ENCODE measurements at places on chromosomes 6 and 20.
A peak's percentile ranks its signal among the peaks of the same experiment; 100 is the strongest.

DNA sequence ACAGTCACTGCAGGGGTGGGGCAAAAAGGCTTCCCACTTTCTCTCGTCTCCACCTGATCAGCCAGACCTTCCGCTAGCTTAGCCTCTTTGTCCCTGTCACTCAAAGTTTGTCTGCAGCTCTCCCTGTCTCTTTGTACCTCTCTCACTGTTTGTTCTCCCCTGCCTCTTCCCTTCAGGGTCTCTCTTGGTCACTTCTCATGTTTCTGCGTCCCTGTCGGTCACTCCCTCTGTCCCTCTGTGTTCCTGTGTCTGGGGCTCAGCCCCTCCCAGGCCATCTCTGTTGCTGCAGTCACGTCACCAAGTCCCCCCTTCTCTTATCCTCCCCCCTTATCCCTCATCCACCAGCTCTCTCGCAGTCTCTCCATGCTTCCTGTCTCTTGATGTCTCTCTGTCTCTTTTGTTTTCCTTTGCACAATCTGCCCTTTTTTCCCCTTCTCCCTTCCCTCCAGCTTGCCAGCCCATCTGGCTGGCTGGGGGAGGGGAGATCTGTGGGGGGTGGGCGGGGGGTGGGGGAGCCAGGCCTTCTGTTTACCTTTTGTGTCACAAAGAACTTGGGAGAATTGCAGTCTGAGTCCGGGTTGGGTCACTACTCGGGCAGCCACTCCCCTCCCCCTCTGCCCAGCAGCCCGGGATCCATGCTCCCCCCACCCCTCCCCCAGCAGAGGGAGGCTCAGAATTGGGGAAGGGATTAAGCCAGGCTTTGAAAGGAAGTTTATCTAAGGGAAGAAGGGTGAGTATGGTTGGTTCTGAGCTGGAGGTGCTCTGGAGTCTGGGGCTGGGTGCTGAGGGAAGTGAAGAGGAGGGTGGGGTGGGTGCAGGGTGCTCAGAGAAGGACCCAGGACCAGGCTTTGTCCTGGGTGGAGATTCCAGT is 32.3 kb downstream of the FOXP4 start:
- DNase-seq, result no peak

- DNase-seq, result peak; percentile 97
Observed at GRCh38 chr6:113595911-113596376, 261.2 kb upstream of the MARCKS start.

DNA sequence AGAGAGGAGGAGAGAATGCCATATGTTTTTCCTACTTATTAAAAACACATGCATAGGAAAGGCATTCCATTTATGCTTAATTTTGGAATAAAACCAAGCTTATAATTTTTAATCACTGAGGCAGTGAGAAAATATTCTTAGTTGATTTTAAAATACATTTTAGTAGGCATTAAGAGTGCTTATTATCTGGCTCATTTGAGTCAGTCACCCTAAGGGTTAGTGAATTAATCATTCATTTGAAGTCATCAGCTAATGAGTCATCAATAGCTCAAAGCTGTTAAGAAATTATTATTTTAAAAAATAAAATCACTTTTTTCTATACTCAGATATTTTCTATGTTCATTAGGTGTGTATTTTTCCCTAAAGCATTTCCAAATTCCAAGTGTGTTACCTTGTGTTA is 81.6 kb downstream of the TMEM200A start:
- DNase-seq, result no peak

GRCh38 chr6:20204512-20204894 is 7.8 kb downstream of the MBOAT1 start:
- no peak for DNase-seq

DNA sequence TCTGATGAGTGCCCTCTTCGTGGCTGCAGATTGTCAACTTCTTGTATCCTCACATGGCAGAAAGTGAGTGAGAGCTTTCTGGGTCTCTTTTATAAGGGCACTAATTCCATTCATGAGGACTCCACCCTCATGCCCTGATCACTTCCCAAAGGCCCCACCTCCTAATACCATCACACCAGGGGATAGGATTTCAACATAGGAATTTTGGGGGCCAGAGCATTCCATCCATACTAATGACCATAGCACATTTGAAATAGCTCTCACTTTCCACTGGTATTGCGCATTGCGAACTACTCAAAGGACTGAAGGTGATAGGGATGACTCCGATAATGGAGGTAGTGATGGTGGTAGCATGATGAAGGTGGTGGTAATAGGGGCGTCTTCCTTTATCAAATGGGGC is 324.3 kb downstream of the PRL start:
- DNase-seq, result no peak

GRCh38 chr6:138987080-138987642 is 892 bp downstream of the REPS1 start:
- DNase-seq, result no peak

DNA sequence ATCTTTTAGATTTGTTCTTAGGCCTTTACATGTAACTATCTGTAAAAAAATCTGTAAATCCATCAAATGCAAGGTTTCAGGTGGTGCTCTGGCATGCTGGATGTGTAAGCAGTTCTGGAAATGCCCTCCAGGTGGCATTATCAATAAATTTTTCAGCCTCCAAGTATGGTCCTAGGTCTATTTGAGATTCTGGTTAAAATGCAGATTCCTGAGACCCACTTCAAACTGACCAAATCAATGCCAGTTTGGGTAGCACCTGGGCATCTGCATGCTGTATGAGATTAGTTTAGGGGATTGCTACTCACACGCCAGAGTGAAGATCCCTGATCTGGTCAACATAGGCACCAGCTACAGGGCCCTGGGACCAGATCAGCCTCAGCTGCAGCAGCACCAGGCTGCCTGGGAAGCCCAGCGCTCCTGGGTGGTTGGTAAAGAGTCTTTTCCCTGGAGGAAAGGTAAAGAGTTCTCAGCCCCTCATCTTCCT is 507.3 kb upstream of the CITED2 start:
- DNase-seq, result no peak

- DNase-seq, result no peak
Observed at GRCh38 chr6:35128496-35128895, 12.6 kb downstream of the TCP11 start.

DNA sequence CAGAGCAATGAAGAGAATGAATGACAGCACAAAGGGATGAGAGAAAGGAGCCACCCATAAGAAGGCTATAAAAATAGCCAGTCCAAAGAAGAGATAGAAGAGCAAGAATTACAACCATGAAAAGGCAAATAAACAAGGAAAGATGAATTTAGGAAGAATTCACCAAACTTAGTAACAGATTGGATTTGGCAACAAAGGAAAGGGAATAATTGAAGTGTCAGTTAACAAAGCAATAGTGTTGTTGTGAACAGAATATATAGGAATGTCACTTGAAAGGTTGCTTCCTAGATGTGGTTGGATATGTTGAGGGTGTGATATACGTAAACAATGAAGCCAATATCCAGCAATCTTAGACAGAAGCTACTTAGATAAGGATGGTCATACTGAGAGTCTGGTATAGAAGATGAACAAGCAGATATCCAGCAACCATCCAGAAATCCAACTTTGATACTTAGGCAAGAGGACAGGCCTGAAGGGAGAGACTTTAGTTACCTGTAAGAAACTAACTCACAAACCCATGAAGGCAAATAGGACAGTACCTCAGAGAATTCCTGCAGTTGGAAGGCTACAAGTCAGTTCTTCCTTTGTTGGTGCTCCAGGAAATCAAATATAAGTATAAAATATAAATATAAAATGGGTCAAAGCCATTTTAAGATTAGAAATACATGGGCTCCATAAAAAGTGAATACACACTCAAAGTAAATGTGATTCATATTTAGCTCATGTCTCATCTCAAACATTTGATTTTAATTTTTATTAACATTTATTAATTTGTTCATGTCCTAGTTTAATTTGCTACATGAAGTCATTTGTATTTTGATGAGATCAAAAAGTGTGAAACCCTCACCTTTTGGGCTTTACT is 106.5 kb downstream of the HFE start:
- no peak for DNase-seq

Measured in GM04504 (cell line).